Stimulated activated CD4-positive, alpha-beta T cell treated with anti-CD3 and anti-CD28 coated beads, Interleukin-2, amount 100 ng/mL, for 24 hours (primary cell): ENCODE measurements at places on chromosomes 7 and 10.

DNA sequence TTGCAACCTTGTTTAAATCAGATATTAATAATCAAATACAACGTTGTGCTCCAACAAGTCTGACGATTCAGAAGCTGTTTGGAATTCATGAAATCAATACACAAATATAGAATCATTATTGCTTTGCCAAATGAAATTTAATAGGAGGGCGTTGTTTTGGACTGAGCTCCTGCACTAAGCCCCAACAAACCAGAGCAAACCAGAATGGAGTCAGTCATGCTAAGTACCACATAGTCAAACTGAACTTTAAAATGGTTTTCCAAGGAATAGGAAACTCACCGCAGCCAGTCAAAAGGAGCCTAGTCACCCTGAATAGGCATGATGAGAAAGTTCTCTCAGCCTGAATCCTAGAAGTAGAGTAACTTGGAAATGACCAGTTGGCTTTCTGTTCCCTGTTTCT is 53.7 kb downstream of the HACD1 start:
- no peak for DNase-seq

- no peak for DNase-seq
Measured at GRCh38 chr7:55223023-55223422, 142.1 kb upstream of the LANCL2 start.

- DNase-seq, result no peak
Measured at GRCh38 chr7:139886899-139887298, 57.8 kb downstream of the TBXAS1 start.

GRCh38 chr10:128398999-128399398 is 272.8 kb upstream of the MKI67 start:
- DNase-seq, result no peak

DNA sequence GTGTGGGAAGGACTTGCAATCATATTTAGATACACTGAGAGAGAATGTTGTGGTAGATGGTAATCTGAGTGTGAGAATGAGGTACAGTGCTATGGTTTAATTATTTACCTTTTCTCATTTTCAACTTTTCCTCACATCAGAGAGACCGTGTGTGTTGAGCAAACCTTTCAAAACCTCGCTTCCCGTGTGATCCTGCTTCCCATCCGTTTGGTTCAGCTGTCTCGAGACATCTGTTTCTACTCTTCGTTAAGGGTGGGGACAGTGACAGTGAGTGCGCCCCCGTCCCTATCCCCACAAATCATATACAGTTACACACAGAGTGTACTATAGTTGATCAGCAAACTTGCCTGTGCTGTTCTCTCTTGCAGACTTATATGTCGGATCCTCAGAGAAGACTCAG is 33.0 kb upstream of the NOBOX start:
- DNase-seq, result no peak

GRCh38 chr7:16062269-16062668 is 359.1 kb downstream of the CRPPA start:
- no peak for DNase-seq

DNA sequence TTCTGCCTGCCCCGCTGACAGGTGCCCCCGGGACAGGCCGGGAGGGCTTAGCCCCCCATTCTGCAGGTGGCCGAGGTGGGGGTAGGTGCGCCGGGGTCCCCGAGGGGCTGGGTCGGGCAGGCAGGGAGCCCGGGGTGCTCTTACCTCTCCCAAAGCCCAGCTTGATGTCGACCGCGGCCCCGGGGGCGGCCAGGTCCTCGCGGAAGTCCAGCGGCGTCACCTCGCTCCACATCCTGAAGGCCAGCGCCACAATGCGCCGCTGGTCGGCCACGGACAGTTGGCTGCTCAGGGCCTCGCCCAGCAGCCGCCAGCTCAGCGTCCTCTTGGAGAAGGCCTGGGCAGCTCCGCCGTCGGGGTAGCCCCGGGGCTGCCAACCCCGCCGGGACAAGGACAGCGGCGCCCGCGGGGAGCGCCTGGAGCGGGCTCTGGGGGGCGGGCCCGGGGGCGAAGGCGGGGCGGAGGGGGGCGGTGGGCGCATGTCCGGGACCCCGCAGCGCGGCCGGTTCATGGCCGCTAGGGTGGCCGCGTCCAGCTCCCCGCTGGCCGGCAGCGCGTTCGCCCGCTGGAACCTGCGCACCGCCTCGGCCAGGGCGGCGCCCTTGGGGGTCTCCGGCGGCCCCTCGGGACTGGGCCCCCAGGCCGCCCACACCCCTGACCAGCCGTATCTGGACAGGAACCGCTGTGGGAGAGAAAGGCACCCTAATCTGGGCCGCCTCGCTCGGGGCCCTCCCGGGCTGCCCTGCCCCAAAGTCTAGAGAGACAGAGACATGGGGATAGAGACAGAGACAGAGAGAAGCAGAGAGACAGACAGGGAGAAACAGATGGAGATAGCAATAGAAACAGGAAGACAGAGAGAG is 1.7 kb downstream of the MMP21 start:
- no peak for DNase-seq

DNA sequence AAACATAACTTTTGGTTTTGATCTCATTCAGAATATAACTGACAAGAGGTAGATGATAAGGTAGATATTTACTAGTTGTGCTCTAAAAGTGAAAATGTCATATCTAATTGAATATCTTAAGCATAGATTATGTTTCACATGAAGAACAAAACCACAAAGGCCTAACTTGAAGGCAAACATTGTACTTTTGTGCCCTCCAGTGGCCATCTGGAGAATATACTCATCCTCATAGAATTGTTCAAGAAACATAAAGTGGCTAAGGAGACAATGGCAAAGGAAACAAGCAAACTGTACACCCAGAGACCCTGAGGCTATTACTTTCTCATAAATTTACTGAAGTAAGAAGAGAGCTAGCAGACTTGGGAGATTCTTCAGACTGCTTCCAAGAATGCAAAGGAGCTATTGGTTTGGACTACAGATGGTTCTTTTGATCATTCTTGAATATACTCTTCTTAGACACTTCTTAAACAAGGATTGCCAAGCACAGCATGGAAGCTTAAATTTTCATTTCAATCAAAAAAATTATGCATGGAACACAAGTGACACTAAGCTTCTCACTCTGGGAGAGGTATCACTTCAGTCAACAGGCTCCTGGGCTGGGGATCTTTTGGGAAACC is 98.2 kb upstream of the DKK1 start:
- peak; percentile 40 for DNase-seq

DNA sequence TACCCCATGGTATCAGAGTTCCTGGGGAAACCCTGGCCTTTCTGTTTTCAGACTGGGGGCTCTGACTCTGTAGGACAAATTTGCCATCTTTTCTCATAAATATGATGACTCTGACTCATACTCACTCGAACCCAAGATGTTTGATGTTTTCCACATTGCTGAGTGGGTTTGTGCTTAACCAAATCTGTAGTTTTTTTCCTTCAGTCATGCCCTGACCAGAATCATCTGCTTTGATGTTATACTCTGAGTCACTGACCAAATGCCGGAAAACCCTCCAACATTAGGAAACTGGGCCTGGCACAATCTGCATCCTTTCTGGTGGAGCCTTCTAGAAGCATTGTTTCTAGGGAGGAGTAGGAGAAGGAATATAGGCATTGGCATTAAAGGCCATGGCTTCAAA is 118.7 kb downstream of the C10orf105 start:
- no peak for DNase-seq

DNA sequence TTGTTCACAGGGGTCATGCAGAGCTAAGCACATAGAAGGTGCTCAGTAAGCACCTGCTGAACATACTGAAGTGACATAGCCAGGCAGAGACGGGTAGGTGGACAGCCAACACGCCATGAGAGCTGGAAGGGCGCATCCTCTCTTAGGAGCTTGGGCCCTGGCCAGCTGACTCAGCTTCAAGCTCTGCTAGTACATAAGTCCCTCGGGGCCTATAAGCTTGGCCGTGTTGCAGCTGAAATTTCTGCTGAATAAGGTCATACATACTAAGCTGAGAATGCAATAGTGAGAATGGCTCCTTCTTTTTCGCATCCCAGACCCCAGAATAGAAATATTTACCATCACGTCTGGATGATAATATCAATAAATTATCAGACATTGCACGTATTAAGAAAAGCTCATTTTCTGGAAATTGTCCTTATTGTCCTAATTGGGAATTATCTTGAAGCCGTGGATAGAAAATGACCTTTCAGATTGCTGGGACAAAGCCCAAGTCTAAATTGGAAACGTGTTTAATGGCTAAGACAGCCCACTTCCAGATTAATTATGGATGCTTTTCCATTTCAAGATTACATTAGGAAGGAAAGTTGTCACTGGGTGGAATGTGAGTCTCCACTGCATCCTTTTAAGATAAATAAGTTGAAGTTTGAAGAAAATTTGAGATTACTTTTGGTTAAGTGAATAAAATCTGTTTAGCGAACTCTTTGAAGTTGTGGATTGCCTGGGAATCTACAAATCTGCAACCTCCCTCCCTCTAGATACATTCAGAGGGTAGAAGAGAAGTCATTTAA is 287.1 kb upstream of the C7orf33 start:
- no peak for DNase-seq

GRCh38 chr7:156612930-156613329 is 27.6 kb upstream of the RNF32 start:
- DNase-seq, result peak; percentile 61

- no peak for DNase-seq
Measured at GRCh38 chr7:116932566-116932965, 20.7 kb upstream of the ST7 start.

DNA sequence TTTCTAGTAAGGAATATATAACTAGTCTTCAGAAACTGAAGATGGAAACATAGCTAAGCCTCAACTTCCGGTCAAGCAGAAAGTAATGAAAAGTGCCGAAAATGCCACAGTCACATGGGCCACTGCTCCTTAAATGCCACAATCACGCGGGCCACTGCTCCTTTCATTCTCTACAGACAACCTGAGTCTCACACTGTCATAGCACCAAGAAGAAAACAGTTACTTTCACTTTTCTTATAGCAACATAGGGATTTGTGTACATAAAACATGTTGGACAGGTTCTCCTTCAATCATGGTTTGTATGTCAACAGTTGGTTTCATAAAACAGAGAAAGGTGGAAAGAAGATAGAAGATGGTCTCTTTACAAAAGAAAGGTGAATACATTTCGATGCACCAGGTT is 48.6 kb upstream of the NOBOX start:
- DNase-seq, result no peak

DNA sequence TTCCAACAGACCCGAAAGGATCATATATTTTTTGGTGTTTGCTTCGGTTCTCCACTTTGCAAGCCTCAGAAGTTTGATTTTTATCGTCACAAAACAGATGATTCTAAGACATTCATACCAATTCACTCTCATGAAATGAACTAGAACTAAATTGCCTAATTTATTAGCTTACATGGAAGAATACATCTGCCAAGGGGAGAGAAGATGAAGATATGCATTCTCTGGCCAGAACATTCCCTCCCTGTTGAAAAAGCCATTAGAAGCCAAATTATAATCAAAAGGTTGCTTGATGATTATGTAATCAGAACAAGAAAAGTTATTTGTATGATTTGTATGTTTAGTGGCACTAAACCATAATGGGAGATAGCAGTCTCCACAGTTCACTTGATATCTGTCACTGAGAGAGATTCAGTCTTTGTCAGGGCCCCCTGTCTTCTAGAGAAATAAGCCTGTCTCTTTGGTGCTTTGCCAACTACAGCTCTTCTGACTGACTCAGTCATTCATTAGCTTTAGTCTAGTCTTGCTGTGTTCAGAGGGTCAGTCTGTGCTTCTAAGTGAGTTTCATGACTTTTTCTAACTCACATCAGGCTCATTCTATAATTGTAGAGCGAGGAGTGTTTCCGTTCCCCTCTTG is 95.3 kb upstream of the GNAI1 start:
- DNase-seq, result no peak

DNA sequence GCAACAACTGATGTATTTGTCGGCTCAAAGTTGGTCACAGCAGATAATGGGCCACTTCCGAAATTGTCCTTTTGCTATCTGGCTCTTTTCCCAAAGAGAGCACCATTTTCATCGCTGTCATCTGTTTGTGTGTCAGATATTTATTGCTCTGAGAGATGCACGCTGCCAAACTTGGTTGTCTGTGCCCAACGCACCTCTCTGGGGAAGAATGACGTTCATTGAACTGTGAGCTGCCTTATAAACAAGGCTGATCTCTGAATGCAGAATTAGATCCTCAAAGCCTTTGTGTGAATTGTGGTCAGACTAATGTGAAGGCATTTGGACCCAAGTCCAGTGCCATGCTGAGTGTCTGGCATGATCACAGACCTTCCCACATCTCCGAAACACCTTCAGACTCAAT is 174.7 kb upstream of the LYZL1 start:
- no peak for DNase-seq

DNA sequence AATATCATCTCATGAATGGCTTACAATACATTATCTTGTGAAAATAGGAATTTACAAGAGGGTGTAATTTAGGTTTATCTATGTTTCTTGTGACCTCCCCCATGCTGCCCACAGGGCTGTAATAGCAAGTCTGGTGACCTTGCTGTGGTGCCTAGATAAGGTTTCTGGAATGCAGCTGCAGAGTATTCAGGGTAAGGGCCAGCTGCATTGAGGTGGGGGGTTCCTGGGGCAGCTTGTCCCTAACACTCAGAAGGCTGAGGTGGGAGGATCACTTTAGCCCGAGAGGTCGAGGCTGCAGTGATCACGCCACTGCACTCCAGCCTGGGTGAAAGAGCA is 5.3 kb upstream of the DHTKD1 start:
- DNase-seq, result no peak

- no peak for DNase-seq
Measured at GRCh38 chr7:104795086-104795485, 218.9 kb upstream of the KMT2E start.
